ENCODE measurements at places on chromosomes 6 and 20.

DNA sequence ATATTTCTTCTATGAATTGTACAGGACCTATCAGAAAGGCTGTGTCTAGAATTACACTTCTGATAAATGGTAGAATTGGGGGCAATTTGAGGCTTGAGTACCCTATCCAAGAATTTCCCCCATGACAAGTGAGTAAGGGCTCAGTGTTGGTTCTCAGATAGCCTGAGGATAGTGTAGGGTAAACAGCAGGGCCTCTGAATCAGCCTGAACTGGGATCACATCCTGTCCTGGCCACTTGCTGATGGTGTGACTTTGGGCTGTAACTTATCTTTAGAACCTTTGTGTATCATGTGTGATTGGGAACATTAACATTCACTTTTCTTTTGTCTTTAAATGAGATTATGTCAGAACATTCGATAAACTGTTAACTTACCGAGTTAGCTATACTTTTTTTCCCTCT lies 151.0 kb downstream of the CLIC5 start:
- DNase-seq: no peak

- no peak for DNase-seq
Observed at GRCh38 chr6:154763650-154764049, 30.4 kb downstream of the SCAF8 start.

- no peak for DNase-seq
Observed at GRCh38 chr20:45467861-45468260, 1.7 kb upstream of the WFDC2 start.

- DNase-seq: no peak
Observed at GRCh38 chr20:60052322-60052721, 94.1 kb downstream of the CDH26 start.

- no peak for DNase-seq
Observed at GRCh38 chr6:41502917-41503671, 43.1 kb upstream of the FOXP4 start.

DNA sequence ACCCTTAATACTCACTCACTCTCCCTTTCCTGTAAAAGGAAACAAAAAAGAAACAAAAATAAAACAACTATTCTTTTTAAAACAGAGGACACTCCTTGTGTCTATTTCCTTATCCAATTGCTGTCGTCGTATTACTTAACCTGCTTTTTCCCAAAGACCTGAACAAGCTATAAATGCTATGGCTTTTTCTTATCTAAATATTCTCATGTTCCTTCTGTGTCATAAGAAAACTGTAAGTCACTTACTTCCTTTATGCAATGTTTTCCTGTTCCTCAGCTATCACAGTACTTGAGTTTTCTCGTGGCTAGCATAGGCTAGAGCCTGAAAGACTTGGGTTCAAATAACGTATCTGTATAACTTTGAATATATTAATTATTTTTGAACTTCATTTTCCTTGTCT lies 99.2 kb downstream of the IRAK1BP1 start:
- DNase-seq: no peak

DNA sequence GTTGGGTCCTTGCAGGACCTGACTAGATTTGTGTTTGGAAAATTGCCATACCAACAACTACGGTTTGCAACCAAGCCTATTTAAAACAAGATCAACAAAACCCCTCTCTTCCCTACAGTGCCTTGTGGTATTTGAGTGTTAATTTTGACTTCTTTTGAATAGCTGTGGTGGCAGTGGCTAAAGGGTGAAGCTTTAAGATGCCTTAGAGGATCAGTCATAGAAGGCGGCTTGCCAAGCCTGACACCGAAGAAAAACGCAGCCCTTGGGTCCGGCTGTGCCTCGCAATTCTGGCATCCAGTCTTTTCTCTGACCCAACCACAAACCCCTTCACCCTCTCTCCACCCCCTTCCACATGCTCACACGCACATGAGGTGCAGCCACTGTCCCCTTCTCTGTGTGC lies 32.6 kb downstream of the BMP6 start:
- peak; percentile 64 for DNase-seq

- DNase-seq: no peak
Observed at GRCh38 chr6:98686008-98686601, 148.3 kb upstream of the POU3F2 start.

GRCh38 chr6:15496345-15497131 lies 166.3 kb downstream of the DTNBP1 start:
- DNase-seq: no peak

- DNase-seq: no peak
Observed at GRCh38 chr6:152063170-152063921, 255.9 kb downstream of the ESR1 start.

GRCh38 chr20:59670786-59671492 lies 66.6 kb downstream of the PHACTR3 start:
- no peak for DNase-seq

DNA sequence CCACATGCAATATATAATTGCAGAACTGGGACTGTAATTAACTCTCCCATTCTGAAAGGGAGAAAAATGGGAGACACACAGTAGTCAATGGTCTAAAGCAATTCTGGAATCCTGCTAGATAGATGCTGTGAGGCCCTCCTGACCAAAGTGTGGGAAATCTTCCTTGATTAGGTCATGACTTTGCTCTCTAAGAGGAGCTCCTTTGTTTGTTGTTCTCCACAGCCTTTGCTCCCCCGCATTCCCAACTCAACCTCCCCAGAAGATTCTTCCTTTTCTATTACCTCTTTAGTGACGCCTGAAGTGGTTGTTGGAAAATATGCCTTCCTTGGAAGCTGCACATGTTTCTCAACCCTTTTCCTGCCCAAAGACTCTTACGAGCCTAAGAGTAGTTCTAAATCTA lies 28.8 kb upstream of the LIN28B start:
- DNase-seq: no peak

DNA sequence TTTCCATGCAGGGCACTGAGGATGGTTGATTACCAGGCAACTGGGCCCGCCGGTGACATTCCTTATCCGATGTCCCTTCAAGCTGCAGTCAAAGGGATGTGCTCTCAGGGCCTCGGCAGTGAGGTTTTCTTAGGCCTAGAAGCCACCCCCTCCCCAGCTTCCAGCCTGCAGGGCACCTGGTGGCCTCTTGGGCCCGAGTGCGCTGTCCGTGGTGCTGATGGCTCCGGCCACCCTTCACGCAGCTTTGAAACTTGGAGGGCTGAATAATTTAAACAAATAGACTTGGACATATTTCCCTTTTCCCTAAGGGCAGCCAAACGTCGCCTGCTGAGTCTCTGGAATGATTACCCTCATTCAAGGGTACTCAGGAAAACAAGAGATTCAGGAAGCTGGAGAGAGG lies 8.9 kb upstream of the MLN start:
- peak; percentile 8 for DNase-seq

DNA sequence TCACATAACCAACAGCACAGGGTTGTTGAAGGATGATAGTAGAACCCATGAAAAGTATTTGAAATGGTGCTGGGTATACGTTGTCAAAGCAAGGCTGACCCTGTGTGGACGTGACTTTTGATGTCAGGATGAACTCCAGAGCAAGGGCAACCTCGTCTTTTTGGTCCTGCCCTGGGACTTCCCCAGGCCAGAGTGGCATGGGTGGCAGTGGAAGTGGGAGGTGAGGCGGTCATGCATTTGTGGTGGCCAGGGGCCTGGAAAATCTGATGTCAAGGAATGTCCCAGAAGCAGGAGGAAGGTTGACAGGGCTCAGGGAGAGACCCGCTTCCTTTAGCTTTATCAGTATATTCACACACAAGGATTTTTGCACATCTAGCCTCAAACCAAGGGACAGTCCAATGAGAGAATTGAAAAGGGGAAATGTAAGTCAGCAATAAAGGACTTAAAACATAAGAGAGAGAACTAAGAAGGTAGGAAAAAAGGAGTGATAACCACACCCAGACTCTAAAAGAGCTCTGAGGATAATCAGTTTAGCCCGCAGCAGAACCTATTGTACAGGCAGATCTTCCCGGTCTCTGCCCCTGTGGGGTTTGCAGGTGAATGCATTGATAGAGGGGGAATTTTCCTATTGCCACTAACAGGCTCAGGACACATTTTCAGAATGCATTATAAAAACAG lies 98.8 kb upstream of the HDGFL1 start:
- DNase-seq: no peak

DNA sequence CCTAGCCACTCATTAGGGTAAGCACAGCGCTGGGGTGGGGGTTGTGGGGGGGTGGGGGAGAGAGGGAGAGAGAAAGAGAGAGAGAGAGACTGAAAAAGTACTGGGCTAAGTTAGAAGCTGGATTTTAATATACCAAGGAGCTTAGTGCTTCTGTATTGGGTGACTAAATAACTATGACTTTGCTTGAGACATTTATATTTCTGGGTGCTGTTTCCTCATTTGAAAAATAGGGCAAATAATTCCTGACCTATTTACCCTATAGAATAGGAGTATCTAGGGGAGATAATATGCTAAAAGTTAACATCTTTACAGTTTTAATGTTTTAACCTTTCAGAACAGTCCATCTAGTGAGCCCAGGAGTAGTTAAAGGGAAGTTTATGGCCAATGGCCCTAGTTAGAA lies 7.7 kb downstream of the NKAIN2 start:
- no peak for DNase-seq

GRCh38 chr6:16292942-16293341 lies 54.6 kb downstream of the GMPR start:
- no peak for DNase-seq

- no peak for DNase-seq
Observed at GRCh38 chr20:25351024-25351360, 39.6 kb downstream of the ABHD12 start.

GRCh38 chr20:45355209-45356084 lies 7.2 kb upstream of the SDC4 start:
- DNase-seq: no peak

Measured in HS-27A (cell line).